HFFc6 (cell line): ENCODE measurements at places on chromosomes 2 and 18. TPM values are rescaled to one million over a fixed set of nuclear protein-coding genes. Genes with fewer than 3 reads are reported as not detected.

DNA sequence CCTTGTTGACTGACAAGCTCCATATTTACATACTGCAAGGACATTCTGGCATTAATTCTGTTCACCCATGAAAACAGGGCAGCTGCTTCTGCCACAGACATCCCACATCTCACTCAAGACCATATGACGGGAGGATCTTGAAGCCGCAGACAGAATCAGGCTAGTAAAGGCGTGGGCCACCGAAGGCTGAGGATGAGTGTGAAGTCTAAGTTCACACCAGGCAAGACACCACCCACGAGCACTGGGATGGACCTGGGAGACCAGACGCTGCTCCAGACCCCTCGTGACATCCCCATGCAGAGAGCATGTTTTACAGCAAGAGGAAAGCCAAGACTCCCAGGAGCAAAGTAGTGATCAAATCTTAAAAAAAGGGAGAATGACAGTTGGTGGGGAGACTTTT is 3.2 kb downstream of the FHL2 start:
- peaks cover 3% of the 10 kb centered on the region; the same call in 1 of the 2 replicates for H3K27me3 ChIP-seq
- no peak for DNase-seq
- H3K4me3 ChIP-seq, result peak overlapping the region; percentile 94
- H3K4me1 ChIP-seq, result peaks cover 67% of the 10 kb centered on the region

The PAX3 gene
- total RNA-seq, result 13.1 and 17.0 TPM in 2 replicates

DNA sequence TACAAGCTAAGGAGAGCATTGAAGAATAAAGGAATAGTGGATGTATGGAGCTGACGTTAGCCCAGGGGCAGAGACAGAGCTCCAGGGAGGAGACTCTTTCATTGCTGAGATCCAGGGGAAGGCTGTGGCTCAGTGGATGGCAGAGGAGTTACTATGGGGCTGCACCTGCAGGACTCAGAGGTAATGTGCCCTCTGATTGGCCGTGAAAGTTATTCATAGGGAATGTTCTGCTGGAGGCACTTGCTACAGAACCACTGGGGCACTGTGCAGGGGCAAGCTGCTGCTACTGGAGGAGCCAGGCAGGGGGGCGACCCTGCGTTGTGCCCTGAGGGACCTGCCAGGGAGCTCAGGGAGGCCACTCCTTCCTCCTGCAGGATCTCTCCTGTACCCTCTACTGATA is 199.2 kb downstream of the PTPRM start:
- no peaks in the 10 kb centered on the region for H3K36me3 ChIP-seq
- no peak overlapping the region for H3K4me3 ChIP-seq
- H3K27me3 ChIP-seq, result no peaks in the 10 kb centered on the region
- H3K27ac ChIP-seq, result no peak overlapping the region
- H3K4me1 ChIP-seq, result peaks cover 18% of the 10 kb centered on the region

DNA sequence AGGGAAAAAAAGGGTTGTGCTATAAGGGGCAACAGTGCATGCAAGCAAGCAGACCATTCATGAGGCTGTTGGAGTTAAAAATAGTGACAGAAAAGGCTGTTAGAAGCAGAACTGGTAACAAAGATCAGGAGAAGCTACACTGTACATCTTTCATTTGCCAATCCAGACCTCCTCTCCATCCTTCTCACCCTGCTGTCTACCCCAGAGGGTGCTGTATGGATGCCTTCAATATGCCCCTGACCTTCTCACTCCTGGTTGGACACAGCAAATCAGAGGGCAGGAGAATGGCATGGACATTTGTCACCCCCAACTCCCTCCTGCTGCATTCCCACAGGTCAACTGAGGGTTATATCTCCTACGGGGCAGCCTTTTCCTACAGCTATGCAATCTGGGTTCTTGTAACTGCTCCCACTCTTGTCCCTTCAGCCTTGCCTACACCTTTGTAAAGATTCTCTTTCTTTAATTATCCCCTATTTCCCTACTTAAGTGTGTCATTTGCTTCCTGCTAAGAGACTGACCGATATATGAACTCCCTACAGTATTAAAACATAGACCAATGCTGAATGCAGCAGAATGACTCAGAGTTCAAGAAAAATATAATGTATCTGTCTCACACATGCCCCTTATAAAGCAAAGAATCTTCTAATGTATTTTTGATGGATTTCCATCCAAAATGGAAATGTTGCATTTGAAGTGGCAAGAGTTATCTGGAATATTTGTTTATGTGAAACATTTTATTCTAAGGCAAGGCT is 169.2 kb upstream of the NCKAP5 start:
- H3K4me3 ChIP-seq, result no peak overlapping the region
- no peak overlapping the region for H3K27ac ChIP-seq
- no peaks in the 10 kb centered on the region; the same call in none of the 2 replicates for H3K27me3 ChIP-seq
- DNase-seq, result no peak
- peaks cover 40% of the 10 kb centered on the region for H3K4me1 ChIP-seq
- no peaks in the 10 kb centered on the region; the same call in 1 of the 2 replicates for H3K36me3 ChIP-seq

The CYP20A1 gene
- 16.2 to 21.2 TPM (median 18.0 TPM) in 3 replicates for total RNA-seq

The NAPG gene
- 35.8 to 37.7 TPM (median 37.5 TPM) in 3 replicates for total RNA-seq

The LOXHD1 gene
- not detected in 3 replicates for total RNA-seq

The IL37 gene
- total RNA-seq, result not detected in 3 replicates

The ST6GAL2 gene
- 0.12 to 0.14 TPM in 2 of 3 replicates, not detected in the other for total RNA-seq

- no peak for DNase-seq
- peaks cover 6% of the 10 kb centered on the region; the same call in 1 of the 2 replicates for H3K27me3 ChIP-seq
- H3K4me3 ChIP-seq, result peak overlapping the region; percentile 62
- peaks cover 30% of the 10 kb centered on the region for H3K4me1 ChIP-seq
Measured at GRCh38 chr2:231612109-231612455, 19.4 kb downstream of the TEX44 start.

The HRH4 gene
- not detected in 3 replicates for total RNA-seq

DNA sequence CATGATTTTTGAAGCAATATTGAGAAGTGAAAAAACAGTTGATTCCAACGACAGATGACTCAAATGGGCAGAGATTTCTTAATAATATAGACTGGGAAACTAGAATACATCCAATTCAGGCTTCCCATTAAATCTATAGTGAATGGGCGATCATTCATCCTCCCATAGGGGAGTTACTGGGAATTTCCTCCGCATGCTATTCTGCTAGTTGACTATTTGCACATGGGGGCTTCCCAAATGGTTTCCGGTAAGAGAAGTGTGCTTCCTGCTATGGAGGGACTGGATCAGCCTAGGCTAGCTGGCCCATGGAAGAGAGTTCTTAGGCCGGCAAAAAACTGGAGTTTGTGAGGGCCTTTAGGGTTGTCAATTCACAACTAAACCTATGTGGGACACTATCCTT is 2.6 kb upstream of the VAPA start:
- no peak for DNase-seq
- no peak overlapping the region for H3K4me3 ChIP-seq
- peaks cover 15% of the 10 kb centered on the region for H3K36me3 ChIP-seq
- H3K27ac ChIP-seq, result no peak overlapping the region
- H3K4me1 ChIP-seq, result peaks cover 24% of the 10 kb centered on the region

The RUFY4 gene
- not detected in 2 replicates for total RNA-seq

The RPL31 gene
- total RNA-seq, result 1,130 and 1,364 TPM in 2 replicates

DNA sequence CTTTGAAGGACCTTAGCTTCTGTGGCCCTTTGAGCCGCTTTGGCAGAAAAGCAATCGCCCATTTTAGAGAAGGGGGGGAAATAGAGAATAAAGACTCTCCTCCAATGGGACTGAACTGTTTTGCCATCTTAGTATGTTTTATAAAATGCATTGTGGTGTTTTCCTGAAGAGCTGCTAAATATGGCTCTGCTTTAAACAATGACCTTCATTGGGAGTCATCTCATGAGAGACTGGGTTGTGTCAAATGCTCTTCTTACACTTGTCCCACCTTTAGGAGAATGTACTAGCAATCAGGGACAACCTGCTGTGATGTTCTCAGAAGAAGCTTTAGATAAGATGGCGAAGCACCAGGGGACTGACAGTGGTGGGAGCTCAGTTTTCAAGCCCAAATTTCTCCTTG is 418.9 kb upstream of the POU3F3 start:
- H3K4me3 ChIP-seq, result no peak overlapping the region
- H3K27ac ChIP-seq, result no peak overlapping the region
- no peaks in the 10 kb centered on the region for H3K27me3 ChIP-seq
- DNase-seq, result no peak
- H3K4me1 ChIP-seq, result no peaks in the 10 kb centered on the region

GRCh38 chr18:62838475-62839098 is 123.2 kb downstream of the PHLPP1 start:
- no peak for DNase-seq
- H3K27ac ChIP-seq, result no peak overlapping the region
- no peaks in the 10 kb centered on the region for H3K27me3 ChIP-seq

The RSAD2 gene
- not detected in 3 replicates for total RNA-seq

GRCh38 chr2:215454519-215455246 is 18.8 kb upstream of the FN1 start:
- H3K36me3 ChIP-seq, result peaks cover 5% of the 10 kb centered on the region
- H3K27me3 ChIP-seq, result no peaks in the 10 kb centered on the region; the same call in 1 of the 2 replicates
- H3K4me1 ChIP-seq, result peaks cover 43% of the 10 kb centered on the region
- no peak overlapping the region for H3K27ac ChIP-seq
- no peak for DNase-seq

- no peak overlapping the region for H3K4me3 ChIP-seq
- H3K27ac ChIP-seq, result no peak overlapping the region
- H3K27me3 ChIP-seq, result no peaks in the 10 kb centered on the region; the same call in 1 of the 2 replicates
- H3K4me1 ChIP-seq, result no peaks in the 10 kb centered on the region
- H3K36me3 ChIP-seq, result no peaks in the 10 kb centered on the region
Measured at GRCh38 chr18:72360634-72361033, 183.5 kb downstream of the CBLN2 start.

The DNAJC5G gene
- not detected in 3 replicates for total RNA-seq

GRCh38 chr2:160288324-160288723 is 88.3 kb upstream of the ITGB6 start:
- peak overlapping the region; percentile 79 for H3K27ac ChIP-seq
- peaks cover 56% of the 10 kb centered on the region for H3K4me1 ChIP-seq
- DNase-seq, result peak; percentile 35

The HOXD11 gene
- 6.0 to 8.1 TPM (median 7.4 TPM) in 3 replicates for total RNA-seq

GRCh38 chr18:61551586-61551985 is 218.4 kb downstream of the CDH20 start:
- H3K27me3 ChIP-seq, result no peaks in the 10 kb centered on the region
- peak; percentile 71 for DNase-seq
- no peaks in the 10 kb centered on the region for H3K36me3 ChIP-seq
- H3K27ac ChIP-seq, result peak overlapping the region; percentile 46
- peak overlapping the region; percentile 37; the same call in 1 of the 2 replicates for H3K4me3 ChIP-seq
